ENCODE measurements at places on chromosomes 1 and 21.

DNA sequence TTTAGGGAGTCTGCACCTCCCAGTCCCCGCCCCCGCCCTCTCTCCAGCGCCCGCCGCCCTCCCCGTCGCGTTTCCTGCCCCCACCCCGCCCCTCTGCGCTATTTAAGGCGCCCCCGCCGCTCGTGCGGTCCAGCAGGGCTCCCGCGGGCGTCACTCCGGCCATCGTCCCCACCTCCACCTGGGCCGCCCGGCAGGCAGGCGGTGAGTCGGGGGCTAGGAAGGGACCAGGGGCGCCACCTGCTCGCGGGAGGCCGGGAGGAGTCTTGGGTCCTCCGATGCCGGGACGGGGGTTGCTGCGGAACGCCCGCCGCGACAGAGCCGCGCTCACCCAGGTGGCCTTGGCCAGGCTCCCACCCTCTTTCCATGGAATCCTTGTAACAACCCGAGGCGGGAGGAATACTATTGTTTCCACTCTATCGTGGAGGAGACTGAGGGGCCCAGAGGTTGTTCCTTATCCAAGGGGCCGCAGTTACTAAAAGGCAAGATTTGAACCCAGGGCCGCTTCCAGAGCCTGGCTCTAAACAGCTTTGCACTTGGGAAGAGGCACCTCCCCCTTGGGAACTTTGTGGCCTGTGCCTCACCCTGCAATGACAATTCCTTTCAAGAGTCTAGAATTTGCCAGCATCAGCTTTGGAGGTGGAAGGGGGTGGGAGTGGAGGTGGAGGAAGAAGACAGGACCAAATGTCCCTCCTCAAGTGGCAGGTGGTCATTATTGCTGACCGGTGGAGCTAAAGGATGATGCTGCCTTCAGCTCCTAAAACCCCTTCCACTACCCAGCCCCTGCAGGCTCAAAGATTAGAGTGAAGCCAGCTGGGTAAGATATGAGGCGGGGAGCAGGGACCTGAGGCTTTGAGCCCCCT lies at the start of gene GJA4:
Gene GJA4 (plus strand): TSS at position 132 of the 860 bp plus-strand sequence. CDS start 1,215 bp downstream, outside the sequence.
- no peak for DNase-seq

DNA sequence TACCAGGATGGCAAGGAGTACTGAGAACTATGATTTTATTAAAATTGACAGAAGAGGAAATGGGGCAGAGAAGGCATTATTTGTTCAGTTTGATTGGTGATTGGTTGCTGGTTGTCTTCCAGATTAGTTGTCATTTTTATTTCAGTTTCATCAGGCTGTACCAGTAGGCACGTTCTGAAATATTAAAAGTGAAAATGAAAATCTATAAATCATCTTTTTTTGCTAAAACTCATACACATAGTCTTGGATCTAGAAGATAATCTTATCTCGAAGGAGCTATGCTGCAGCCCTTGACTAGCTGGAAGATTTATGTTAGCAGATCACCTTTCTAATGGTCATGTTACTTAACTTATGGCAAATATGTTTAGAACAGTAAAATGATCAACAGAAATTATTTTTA lies 29.0 kb downstream of the NEK7 start:
- DNase-seq, result no peak

DNA sequence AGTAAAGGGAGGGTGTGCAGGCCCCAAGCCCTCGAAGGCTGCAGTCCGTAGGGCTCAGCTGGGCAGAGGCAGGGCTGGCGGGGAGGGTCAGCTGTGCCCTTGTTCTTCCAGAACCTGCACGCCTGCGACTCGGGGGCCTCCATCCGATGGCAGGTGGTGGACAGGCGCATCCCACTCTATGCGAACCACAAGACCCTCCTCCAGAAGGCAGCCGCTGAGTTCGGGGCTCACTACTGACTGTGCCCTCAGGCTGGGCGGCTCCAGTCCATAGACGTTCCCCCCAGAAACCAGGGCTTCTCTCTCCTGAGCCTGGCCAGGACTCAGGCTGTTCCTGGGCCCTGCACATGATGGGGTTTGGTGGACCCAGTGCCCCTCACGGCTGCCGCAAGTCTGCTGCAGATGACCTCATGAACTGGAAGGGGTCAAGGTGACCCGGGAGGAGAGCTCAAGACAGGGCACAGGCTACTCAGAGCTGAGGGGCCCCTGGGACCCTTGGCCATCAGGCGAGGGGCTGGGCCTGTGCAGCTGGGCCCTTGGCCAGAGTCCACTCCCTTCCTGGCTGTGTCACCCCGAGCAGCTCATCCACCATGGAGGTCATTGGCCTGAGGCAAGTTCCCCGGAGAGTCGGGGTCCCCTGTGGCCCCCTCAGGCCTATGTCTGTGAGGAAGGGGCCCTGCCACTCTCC lies 13.6 kb upstream of the LRRC3 start:
- DNase-seq, result no peak

GRCh38 chr1:173866413-173867115 lies 1.2 kb downstream of the GAS5 start:
- no peak for DNase-seq

DNA sequence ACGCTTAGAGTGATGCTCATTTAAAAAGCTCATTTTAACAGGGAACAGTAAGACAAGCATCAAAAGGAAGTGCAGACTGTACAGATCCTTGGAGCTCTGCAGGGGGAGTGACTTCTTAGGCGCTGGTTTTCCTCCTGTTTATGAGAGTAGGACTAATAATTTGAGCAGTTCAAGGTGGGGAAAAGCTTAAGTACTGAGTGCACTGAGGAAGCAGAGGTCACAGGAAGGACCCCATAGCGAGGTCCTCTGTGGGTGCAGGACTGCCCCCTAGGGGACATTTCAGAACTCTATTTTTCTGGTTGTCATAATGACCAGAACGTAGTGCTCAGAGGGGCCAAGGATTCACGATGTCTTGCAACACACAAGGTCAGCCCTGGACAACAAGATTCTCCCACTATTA lies 112.1 kb downstream of the HLCS start:
- no peak for DNase-seq

DNA sequence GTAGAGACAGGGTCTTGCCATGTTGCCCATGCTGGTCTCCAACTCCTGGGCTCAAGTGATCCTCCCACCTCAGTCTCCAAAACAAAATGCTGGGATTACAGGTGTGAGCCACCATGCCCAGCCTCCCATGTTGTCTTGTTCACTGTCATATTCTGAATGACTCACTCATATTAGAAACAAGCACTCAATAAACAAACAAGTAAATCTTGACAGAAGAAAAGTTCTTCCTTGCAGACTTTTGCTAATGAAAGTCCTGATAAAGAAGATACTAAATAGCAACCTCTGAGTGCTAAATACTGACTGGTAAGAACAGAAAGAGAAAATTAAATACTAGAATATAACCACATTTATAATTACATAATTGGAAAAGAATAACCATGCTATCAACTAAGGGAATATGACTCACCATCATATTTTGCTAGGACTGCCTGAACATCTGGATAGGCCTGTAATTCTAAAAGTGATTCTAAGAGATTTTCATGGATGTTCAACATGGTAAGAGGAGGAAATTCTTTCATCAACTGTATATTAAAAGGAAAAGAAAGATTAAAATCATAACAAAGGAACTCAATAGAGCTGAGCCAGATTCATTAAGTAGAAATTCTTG lies 37.3 kb downstream of the ST7L start:
- DNase-seq, result no peak

DNA sequence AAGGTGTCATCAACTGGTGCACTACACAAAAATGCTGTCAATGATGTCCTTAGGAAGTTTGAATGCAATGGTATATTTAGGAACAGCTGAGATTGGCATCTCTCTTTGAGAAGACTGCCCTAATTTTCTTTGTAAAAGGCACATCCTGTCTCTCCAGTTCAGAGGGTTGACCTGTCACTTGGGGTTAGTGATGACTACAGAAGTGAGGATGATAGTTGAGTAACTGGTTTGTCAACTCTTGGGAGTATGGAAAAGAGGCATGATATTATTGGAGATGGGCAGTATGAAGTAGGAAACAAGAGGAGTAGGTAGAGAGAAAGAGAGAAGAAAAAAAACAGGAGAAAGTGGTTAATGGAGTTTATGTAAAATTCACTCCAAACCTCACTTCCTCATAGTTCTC lies 40.4 kb upstream of the PIGC start:
- DNase-seq, result no peak

DNA sequence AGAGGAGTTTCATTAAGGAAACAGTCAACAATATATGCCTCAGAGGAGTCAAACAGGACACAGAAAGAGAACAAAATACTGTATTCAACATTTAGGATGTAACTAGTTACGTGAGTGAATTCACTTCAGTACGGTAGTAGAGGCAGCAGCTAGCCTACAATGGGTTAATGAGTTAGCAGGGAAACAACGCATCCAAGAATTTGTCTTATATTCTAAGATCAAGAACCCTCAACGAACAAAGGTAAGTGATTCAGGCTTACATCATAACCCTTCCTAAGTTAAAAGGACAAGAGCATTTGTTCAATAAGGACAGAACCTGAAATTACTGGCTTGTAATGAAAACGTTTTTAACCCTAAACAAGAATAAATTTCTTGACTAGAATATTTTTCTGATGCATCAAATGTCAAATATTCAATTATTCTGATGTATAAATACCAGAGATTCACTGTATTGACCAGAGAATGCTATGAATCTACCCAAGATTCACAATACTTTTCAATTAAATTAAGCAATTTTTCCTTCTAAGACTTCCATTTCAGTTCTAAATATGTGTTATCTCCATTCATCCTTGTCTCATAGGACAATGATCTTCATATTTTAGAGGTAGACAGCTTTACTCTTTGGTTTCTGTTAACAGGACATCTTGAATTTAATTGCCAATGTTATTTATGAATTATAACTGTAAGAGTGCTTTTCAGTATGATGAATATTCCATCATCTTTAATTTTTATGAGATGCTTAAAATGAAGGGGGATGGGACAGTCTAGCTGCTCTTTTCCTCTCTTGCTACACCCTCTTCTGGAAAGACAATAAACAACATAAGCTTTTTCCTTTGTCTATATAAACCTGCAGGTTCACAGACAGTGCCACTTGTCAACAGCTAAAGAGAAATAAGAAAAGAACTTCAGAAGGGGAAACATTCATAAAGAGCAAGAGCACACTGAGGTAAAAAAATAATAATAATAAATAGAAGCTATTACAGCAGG lies 209.5 kb downstream of the SMYD3 start:
- DNase-seq, result no peak

DNA sequence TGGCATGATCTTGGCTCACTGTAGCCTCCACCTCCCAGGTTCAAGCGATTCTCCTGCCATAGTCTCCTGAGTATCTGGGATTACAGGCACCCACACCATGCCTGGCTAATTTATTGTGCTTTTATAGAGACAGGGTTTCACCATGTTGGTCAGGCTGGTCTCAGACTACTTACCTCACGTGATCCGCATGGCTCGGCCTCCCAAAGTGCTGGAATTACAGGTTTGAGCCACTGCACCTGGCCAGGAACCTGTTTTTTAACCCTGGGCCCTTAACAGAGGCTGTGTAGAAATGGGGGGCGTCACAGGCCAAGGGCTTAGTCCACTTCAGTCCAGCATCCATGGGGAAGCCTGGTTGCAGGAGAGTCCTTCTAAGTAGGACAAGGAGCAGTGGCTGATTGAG lies 9.3 kb downstream of the FBLIM1 start:
- no peak for DNase-seq

DNA sequence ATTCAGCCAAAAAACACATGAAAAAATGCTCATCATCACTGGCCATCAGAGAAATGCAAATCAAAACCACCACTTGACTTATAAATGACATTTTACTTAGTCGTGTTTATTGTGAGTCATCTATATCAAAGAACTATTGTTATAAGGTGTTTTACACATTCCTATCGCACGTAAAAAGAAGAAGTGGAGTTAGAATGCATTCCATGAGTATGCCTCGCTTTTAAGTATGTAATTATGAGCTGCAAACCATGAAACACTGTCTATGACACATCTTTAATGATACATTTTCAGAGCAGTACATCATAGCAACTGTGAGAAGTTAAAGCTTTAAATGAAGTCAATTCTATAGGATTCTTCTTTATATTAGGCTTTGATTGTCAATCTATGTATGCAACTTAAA lies 614.3 kb upstream of the ADAMTS5 start:
- no peak for DNase-seq

GRCh38 chr1:19458815-19459417 lies 26.4 kb downstream of the CAPZB start:
- no peak for DNase-seq

DNA sequence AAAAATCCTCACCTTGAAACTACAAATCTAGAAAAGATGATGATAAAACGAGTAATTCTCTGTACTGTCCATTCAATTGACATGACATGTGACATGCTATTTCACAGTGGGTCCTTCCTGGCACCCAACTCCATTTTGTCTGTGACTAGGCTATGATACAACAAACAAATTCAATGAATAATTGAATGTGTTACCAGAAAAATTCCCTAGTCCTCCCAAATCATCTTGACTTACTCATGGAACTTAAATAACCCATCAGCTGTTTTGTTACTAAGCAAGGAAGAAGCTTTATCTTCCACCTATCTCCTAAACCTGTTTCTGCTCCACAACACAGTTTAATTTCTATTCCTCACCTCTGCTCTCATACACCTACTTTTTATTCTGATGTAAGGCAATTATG lies 30.4 kb downstream of the B3GALNT2 start:
- DNase-seq, result no peak

- DNase-seq, result no peak
Observed at GRCh38 chr21:44583089-44583799, 2.8 kb upstream of the KRTAP10-5 start.

GRCh38 chr1:233042834-233043233 lies 92.4 kb downstream of the NTPCR start:
- no peak for DNase-seq

- no peak for DNase-seq
Observed at GRCh38 chr1:224213438-224214119, 30.5 kb downstream of the DEGS1 start.

DNA sequence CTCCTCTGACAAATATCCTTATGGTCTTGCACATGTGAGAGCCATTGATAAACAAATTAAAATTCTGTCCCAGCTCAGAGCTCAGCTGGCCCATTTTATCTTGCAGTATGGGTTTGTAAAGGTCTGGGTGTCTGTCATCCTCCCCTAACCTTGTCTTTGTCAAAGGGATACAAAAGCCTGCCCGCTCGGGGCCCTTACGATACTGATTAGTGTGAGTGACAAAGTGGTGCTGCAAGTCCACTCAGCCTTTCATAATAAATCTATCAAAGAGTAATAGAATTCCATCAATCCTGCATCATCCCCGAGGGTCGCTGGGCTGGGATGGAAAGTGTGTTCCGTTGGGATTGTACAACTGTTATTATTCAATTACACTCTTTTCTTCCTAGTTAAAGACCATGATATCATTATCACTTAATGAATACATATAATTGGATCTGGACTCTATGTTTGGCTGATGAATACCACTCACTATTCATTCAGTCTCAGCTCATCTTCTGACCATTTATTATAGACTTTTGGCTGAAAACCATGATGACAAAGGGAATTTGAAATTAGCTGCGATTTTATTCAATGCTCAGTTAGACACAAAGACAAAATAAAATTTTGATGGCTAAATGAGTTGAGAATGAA lies 122.5 kb upstream of the FOXD3 start:
- no peak for DNase-seq

GRCh38 chr1:21901473-21901847 lies 35.6 kb downstream of the HSPG2 start:
- DNase-seq, result no peak
